ENCODE measurements at places on chromosomes 11 and 22.
A peak's percentile ranks its signal among the peaks of the same experiment; 100 is the strongest.

GRCh38 chr22:41092847-41093411 lies 537 bp downstream of the EP300 start:
- DNase-seq: peak; percentile 29

DNA sequence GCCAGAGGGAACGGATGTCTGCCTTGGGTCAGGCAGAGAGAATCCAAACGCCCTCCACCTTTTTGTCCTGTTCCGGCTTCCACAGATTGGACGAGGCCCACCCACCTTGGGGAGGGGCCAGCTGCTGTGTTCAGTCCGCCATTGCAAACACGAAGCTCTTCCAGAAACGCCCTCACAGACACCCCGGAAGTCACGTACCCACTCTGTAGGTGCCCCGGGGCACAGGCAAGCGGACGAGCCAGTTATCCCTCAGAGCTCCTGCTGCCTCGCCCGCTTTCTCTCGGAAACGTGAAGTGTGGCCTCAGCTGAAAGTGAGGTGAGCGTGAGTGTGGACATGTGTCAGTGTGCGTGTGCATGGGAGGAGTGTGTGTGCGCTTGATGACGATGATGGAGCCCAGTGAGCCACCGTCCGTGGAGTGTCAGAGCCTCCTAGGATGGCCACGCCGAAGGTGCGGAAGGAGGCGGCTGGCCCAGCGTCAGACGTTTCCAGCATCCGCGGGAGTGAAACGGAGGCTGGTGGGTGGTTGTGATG lies 869.2 kb downstream of the TBC1D22A start:
- DNase-seq: no peak

- DNase-seq: no peak
These were observed 211.7 kb downstream of the FAM76B start for GRCh38 chr11:95577716-95578460.

DNA sequence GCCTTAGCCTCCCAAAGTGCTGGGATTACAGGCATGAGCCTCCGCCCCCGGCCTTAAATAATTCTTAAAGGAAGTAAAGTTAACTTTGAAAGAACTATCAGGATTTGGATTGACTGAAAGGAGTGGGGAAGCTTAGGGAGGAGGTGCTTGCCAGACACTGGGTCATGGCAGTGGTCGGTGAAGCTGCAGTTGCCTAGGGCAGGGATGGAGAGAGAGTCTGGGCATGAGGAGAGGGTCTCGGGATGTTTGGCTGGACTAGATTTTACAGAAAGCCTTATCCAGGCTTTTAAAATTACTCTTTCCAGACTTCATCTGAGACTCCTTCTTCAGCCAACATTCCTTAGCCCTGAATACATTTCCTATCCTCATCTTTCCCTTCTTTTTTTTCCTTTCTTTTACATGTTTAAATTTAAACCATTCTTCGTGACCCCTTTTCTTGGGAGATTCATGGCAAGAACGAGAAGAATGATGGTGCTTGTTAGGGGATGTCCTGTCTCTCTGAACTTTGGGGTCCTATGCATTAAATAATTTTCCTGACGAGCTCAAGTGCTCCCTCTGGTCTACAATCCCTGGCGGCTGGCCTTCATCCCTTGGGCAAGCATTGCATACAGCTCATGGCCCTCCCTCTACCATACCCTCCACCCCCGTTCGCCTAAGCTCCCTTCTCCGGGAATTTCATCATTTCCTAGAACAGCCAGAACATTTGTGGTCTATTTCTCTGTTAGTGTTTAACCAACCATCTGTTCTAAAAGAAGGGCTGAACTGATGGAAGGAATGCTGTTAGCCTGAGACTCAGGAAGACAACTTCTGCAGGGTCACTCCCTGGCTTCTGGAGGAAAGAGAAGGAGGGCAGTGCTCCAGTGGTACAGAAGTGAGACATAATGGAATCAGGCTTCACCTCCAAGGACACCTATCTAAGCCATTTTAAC lies at the start of gene NNMT:
NNMT (plus strand) TSS at position 724 of the 929 bp plus-strand sequence; CDS start at position 882, 158 bp downstream.
- peak; percentile 69 for DNase-seq

- no peak for DNase-seq
These were observed 124.9 kb downstream of the MRTFA start for GRCh38 chr22:40511604-40512003.

- no peak for DNase-seq
These were observed 49.3 kb upstream of the THY1 start for GRCh38 chr11:119472186-119472855.

DNA sequence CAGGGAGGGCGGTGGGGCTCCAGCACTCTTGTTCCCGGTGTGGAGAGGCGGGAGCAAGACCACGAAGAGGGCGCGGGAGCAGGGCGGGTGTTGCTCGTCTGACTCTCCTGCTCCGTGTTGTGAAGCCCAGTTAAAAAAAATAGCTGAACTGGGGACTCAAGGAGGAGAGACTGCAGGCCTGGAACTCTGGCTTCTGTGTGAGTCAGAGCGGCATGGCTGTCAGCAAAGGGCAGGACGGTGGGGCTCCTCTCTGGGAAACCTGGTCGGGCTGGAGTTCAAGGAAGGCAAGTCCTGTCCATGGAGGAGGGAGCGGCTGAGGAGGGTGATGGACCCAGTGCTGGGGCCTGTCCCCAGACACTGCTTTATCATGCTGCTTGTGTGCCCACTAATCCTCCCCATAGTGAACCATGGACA lies 152.3 kb downstream of the FEZ1 start:
- DNase-seq: no peak

- DNase-seq: peak; percentile 35
These were observed 29.5 kb downstream of the TREH start for GRCh38 chr11:118649941-118650340.

- DNase-seq: no peak
These were observed 11.1 kb downstream of the NAV2 start for GRCh38 chr11:19723572-19724342.

DNA sequence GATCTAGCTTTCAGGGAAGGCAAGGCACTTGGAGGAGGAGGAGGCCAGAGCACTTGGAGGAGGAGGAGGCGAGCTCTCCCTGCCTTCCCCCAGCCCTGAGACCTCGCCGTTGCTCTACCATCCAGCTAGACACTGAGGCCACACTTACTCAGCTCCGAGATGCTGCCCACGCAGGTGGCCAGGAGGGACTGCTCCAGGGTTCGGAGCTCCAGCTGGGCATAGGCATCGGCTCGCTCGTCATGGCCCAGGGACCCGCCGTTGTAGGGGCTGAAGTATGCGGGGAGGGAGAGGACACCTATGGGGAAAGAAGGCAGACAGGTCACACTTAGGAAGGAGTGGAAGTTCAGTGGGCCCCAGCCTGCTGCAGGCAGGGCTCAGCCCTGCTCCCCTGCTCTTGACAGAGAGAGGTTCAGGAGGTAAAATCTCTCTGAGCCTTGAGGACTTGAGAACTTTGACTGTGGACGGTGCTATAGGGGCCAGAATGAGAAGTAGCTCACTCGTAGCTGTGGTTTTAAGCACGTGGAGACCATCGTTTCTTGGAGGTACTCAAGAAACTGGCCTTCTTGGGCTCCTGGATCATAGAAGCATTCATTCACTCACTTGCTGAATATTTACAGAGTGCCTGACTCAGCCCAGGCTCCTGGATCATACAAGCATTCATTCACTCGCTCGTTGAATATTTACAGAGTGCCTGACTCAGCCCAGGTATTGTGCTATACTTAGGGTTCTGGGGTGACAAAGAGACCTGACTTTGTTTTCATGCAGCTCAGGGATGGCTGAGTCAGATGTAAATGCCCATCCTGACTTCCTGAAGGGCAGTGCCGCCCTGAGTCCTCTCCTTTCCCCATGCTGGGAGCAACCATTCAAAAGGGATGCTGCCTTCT lies 99.2 kb downstream of the NAT10 start:
- no peak for DNase-seq

GRCh38 chr22:37680191-37680851 lies 4.9 kb downstream of the LGALS1 start:
- no peak for DNase-seq

GRCh38 chr11:114109206-114110090 lies 49.9 kb downstream of the ZBTB16 start:
- no peak for DNase-seq

GRCh38 chr22:35381424-35382009 lies 621 bp downstream of the HMOX1 start:
- DNase-seq: no peak

- DNase-seq: peak; percentile 76
These were observed at the start of gene CARD10 for GRCh38 chr22:37519268-37520195. TSS of gene CARD10 (minus strand) at chr22:37519415. CDS start at chr22:37519200, 215 bp downstream.

GRCh38 chr22:33470456-33470855 lies 412.3 kb upstream of the SYN3 start:
- no peak for DNase-seq

- DNase-seq: no peak
These were observed 17.6 kb downstream of the SLC22A12 start for GRCh38 chr11:64608636-64609035.

- DNase-seq: no peak
These were observed 111.5 kb downstream of the SWAP70 start for GRCh38 chr11:9775398-9775779.
